NCI-H1417 treated with DMSO at 0.1 percent for 48 hours (cell line): ENCODE measurements at places on chromosomes 4 and X.

- DNase-seq = no peak
Measured at GRCh38 chr4:101071241-101071640, 276.1 kb downstream of the PPP3CA start.

GRCh38 chrX:111035991-111036390, 60.0 kb upstream of the PAK3 start:
- no peak for DNase-seq

DNA sequence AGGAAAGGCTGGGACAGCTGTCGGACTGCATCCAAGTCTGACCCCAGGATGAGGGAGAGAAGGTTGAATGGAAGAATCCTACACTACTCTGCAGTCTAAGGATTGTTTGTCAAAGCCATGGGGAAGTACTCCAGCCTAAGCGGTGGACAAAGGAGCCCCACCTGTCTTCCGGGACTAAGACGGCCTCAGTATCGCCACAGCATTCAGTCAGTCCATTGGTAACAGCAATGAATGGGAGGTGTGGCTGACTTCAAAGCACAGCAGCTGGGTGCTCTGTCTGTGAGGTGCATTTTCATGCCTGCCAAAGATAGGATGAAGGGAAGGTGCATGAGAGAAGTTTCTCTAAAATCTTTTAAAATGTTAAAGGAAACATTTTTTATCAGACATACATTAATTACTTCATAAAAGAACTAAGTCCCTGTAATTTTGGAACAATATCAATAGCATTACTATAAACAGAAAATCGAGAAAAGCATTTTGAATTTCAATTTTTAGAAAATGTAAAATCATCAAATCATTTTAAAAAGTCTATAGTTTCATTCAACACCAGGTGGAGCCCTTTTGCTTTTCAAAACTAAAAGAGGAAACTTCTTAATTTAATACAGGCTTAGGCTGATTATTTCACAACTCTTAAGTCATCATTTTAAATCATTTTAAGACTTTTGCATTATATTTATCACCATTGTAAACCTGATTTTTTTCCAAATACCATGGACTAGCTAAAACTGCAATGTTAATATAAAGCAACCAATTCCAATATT, 27.6 kb upstream of the INTU start:
- DNase-seq = no peak

DNA sequence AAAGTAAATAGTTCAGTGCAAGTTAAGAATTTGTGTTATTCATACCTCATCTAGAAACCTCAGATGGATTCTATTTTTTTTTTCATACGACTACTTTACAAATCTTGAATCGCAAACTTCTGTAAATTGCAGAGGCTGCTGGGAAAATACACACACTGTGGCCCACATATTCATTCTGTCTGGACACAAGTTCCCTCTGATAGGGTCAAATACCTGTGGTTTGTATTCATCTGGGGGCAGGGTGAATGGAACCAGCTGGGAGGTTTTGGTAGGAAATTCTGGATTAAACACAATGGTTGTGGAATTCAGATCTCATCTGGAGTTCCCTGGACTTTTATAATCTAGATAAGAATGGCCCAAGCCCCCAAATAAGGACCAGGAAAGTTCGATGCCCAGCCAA, 56.2 kb downstream of the SPATA18 start:
- DNase-seq = no peak

DNA sequence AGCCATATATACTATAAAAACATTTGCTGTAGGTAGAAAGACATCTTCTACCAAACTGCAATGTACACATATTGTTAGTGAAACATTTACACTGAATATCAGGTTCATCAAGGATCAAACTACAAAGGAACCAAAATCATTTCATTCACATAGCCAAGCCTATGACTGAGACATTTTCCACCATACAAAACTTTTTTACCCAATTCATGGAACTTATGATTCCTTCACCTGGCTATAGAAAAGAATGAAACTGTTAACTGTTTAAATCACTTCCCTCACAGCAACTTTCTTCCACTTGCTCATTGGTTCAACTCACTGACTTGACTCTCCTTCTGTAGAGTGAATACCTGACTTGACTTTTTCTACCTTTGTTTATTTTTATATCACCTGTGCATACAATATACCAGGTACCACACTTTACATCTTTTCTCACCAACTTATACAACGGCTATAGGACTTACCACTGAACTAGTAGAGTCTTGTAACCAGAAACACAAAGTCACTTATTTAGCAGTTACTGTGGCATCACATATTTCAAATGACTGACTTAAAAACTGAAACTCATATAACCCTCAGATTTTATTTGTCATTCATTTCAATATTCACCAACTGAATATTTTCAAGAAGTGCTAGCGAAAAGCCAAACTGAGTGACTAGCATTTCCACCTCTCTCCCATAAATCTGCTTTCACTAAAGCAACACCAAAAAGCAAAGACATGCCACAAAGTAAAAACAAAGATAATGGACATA, 30.9 kb downstream of the CAMK2D start:
- no peak for DNase-seq

DNA sequence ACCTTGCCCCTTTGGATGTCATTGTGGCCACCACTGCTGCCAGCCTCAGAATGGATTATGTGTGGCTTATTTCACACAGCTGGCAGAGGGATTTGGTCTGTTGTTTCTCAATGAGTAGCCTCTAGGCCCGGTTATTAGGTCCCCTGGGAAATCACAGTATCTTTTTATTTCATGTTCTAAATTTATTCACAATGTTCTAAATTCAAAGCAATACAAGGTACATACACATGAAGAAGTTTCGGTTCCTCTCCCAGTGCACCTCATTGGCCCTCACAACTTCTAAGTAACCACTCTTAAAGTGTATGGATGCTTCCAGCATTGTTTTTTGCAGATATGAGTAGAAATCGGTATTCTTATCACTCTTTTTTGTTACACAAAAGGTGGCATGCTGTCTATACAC, 262.7 kb downstream of the RCHY1 start:
- DNase-seq = no peak

GRCh38 chr4:15398001-15398400, 29.8 kb upstream of the C1QTNF7 start:
- DNase-seq = no peak

GRCh38 chr4:144347121-144347520, 206.6 kb upstream of the GYPA start:
- no peak for DNase-seq

GRCh38 chr4:108107101-108107500, 61.6 kb downstream of the LEF1 start:
- no peak for DNase-seq

DNA sequence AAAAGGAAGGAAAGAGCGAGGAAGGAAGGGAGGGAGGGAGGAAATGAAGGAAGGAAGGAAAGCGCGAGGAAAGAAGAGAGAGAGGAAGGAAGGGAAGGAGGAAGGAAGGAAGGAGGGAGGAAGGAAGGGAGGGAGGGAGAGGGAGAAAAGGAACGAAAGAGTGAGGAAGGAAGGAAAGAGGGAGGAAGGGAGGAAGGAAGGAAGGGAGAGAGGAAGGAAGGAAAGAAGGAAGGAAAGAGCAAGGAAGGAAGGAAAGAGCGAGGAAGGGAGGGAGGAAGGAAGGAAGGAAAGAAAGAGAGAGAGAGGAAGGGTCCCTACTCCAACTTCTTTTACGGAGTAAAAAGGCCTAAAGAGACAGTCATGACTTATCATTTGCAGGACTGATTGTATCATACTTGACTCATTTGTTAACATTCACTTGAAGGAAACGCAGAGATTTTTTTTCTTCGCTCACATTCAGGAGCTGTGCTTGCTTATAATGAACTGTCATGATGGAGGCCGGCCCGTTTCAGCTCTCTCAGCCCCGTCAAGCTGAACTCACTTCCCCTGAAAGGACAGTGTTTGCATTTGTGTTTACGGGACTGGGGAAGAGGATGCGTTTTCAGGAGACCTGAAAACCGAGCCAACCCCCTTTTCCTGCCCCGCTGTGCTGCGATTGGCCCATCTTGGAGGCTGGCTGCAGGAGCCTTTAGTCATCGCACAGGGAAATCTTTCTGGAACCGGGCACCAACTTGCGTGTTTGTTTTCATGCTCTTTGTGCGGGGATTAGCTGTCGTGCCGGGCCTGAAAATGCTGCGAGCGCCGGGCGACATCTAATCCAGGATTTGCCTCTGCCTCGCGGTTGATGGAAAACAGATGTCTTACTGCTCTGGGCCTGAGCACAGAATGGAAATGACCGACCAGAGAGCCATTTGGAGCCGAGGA, 17.8 kb downstream of the TRIM2 start:
- DNase-seq = no peak

- DNase-seq = no peak
Measured at GRCh38 chr4:54669831-54670230, 12.1 kb downstream of the KIT start.

- DNase-seq = no peak
Measured at GRCh38 chr4:118338518-118338917, 14.3 kb downstream of the PRSS12 start.

DNA sequence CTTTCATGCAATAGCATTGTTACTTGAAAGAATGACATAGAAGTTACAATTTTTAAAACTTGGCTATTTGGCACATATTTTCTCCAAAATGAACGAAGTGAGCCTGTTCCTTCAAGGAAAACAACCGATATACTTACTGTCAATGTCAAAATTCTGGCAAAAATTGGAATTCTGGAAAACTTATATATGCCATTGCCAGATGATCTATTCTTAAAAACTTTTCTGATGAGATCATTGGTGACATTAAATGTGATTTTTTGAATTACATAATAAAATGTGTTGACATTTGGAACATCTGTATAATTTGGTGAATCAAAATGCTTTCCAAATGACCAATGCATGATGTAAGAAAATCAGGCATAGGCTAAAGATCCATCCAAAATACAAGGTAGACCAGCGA, 209.0 kb downstream of the SCFD2 start:
- no peak for DNase-seq

DNA sequence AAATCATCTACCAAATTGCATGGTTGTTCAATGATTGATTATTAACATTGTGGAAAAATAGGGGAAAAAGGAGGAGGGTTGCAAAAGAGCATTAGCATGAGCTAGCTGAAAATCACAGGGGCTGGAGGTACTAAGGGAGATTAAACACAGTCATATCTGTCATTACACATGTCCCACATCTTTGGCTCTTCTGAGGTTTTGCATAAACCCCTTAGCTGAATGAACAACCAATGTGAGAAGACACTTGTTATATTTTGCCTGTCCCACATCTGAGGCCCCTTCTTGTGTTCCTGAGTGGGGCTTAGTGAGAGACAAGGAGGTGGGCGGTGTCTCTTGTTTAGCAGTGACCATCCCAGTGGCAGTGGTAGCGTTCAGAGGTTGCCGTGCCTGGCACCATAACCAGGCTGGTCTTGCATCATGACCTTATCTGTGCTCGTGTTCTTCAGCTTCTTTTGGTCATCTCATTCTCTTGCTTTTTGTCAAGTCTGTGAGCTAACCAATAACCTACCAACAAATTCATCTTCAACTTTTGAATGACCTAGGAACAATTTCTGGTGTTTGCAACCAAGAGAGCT, 95.6 kb downstream of the MID1IP1 start:
- no peak for DNase-seq

DNA sequence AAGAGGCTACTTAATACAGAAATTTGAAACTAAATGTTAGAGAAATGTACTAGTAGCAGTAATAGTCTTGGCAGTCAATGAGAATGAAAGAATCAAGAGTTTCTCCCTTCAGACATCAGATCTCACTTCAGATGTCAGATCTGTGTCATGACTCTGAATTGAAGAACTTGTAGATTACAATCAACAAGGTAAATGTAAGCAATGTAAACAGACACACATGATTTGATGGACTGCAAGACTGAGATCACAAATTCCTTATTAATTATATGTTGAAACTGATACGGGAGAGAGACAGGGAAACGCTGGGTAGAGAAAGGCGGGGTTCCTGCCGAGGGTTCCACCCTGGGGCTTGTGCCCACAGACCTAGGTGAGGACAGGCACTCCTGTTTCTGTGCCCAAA, 65.5 kb upstream of the HHIP start:
- DNase-seq = no peak

DNA sequence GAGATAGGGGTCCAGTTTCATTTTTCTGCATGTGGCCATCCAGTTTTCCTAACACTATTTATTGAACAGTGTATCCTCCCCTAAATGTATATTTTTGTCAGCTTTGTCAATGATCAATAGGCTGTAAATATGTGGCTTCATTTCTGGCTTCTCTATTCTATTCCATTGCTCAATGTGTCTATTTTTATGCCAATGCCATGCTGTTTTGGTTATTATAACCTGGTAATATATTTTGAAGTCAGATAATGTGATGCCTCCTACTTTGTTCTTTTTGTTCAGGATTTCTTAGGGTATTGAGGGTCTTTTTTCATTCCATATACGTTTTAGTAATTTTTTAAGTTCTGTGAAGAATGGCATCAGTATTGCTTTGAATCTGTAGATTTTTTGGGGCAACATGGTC, 8.7 kb upstream of the CXCL3 start:
- DNase-seq = no peak

DNA sequence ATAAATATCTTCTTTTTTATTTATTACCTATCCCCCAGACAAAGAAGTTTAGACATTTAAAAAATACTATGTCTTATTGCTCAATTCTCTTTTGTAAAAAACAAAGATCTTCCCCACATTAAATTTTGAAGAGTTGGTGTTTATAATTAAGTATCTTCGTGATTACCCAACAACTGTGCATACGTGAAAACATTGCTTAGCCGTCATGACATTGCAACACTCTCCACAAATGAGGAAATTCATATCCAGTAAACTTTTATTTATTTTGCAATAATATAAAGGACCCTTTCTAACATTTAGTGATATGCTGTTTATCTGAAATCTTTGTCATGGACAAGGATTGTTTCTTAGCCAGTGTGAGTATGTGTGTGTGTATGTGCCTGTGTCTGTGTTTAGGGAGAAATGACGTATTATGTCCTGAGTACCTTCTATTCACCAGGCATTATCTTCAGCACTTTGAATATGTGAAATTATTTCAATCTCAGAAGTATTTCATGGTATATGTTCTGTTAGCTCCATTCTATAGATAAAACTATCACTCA, 26.1 kb upstream of the EREG start:
- no peak for DNase-seq

DNA sequence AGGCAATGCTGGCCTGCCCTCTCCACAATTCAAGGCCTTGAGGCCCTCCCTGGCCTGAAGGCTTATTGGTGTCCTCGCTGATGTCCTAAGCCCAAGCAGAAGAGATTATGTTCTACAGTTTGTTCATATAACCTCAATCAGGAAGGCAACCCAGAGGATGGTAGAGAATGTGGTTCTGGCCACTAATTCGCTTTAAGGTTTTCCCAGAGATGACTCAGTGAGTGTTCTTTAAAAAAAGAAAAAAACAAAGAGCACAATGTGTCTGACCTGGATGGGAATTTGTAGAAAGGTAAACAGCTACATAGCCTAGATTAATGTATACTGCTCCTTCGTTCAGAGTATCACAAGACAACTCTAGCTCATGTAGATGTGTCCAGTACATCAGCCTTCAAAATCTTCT, 66.0 kb downstream of the MANBA start:
- no peak for DNase-seq

- no peak for DNase-seq
Measured at GRCh38 chr4:20028645-20029044, 223.1 kb upstream of the SLIT2 start.
